Right forelimb (tissue), 1 donor: ENCODE measurements at places on chromosomes 1 and 21.

- no peak for DNase-seq
Measured at GRCh38 chr1:77706321-77706720, 23.9 kb upstream of the ZZZ3 start.

DNA sequence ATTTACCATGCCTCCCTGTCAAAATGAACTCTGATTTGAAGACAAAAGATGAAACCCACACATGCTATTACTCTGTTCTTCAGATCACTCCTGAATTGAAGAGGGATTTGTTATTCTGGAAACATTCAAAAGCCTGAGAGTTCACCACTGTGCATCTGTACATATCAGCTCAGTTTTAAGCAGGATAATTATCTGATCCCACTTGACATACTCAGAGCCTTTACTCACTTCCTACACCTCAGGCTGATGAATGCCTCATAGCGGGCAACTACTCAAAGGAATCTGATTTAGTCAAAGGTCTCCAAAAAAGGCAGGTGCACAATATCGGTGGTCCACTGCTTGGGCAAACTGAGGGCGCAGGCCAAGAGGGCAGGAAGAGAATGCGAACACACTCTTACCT lies 47.5 kb upstream of the LPAR3 start:
- no peak for DNase-seq

GRCh38 chr1:152959801-152960451 lies 10.5 kb upstream of the SPRR4 start:
- no peak for DNase-seq

GRCh38 chr1:8746554-8746953 lies 70.9 kb downstream of the RERE start:
- no peak for DNase-seq

GRCh38 chr1:5511381-5512097 lies 480.7 kb downstream of the NPHP4 start:
- DNase-seq: no peak

- DNase-seq: no peak
Measured at GRCh38 chr1:17655169-17655568, 100.0 kb upstream of the ACTL8 start.

DNA sequence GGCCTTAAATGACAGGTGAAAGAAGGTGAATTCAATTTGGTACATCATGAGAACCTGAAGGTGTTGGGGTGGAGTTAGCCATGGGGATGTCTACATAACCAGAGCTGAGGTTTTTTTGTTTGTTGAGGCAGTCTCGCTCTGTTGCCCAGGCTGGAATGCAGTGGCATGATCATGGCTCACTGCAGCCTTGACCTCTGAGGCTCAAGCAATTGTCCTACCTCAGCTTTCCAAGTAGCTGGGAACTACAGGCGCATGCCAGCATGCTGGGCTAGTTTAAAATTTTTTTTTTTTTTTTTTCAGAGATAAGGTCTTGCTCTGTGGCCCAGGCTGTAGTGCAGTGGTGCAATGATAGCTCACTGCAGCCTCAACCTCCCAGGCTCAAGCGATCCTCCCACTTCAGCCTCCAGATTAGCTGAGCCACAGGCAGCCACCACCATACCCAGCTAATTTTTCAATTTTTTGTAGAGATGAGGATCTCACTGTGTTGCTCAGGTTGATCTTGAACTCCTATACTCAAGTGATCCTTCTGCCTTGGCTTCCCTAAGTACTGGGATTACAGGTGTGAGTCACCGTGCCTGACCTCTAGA lies 1.9 kb upstream of the MPZ start:
- DNase-seq: no peak

GRCh38 chr1:115266729-115267421 lies 71.2 kb downstream of the NGF start:
- DNase-seq: no peak

DNA sequence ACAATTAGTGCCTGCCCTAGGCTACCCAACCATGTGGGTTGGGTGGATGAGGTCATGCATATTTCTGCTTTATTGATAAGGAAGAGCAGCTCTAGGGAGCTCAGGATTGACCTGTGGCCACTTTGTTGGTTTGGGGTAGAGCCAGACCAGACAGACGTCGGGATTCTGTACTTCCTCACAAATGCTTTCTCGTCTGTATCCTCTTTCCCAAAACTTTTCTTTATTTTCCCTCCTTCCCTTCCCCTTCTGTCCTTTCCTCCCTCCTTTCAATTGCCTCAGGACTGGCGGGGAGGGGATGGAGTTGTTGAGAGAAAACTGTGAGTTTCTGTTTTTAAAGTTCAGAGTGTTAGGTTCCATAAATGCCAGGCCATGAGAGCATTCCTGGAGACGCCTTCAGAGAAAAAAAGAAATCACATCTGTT lies 68.0 kb downstream of the UCK2 start:
- DNase-seq: no peak

GRCh38 chr1:193111641-193112090 lies 6.5 kb upstream of the GLRX2 start:
- no peak for DNase-seq

DNA sequence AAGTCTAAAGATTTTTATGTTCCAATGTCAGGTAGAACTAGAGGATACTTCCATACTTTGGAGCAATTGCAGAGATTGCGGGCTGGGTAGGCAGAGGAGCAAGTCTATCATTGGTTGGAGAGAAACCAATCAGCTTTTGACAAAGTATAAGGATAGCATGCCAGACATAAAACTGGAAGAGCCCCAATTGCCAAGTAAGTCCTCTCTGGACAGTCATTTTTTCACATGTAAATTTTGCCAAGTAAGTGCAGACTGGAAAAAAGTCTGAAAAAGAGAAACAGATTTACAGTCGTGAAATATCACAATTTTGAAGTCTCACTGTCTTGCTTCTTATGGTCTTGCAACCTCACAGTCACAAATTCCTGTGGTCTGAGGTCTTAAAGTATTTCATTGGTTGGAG lies 131.4 kb upstream of the C21orf91 start:
- DNase-seq: no peak
